ENCODE measurements at places on chromosomes 1 and 21.

GRCh38 chr1:247088967-247089366 lies 10.4 kb upstream of the ZNF670 start:
- DNase-seq = no peak

DNA sequence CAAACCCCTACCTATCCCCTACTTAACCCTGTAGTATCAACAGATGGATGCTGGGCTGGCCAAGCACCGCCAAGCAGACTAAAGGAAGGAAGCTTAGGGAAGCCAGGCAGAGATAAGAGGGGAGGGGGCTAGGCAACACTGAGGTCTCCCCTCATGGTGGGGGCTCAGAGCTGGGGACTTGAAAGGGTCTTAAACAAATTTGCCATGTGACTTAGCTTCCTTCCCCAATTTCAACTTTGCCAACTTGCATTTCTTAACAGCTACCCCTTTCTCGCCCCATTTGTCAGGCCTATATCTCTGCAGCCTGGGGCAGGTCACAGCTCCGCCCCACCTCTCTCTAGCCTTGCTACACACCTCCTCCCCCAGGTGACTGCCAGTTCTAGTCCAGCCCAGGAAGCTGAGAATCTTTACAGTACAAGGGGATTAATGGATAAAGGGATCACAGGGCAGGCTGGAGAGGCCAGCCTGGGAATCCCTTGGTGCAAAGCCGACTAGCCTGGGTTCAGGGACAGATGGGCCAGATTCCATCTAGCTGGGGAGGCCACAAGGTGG lies 3.4 kb downstream of the KIF21B start:
- no peak for DNase-seq

- no peak for DNase-seq
Measured at GRCh38 chr1:80657044-80657643, 1143.6 kb upstream of the ADGRL2 start.

- DNase-seq = no peak
Measured at GRCh38 chr1:9242338-9242969, 7.9 kb downstream of the H6PD start.

DNA sequence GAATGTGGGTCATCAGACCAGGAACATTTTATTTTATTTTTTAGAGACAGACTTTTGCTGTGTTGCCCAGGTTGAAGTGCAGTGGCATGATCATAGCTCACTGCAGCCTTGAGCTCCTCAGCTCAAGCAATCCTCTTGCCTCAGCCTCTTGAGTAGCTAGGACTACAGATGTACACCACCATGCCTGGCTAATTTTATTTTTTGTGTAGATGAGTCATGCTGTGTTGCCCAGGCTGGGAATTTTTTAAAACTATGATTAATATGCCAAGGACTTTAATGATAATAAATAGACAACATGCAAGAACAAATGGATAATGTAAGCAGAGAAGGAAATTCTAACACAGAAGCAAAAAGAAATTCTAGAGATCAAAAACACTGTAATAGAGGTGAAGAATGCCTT lies 142.4 kb downstream of the AK5 start:
- no peak for DNase-seq

GRCh38 chr1:101025283-101025656 lies 314 bp downstream of the DPH5 start:
- no peak for DNase-seq

DNA sequence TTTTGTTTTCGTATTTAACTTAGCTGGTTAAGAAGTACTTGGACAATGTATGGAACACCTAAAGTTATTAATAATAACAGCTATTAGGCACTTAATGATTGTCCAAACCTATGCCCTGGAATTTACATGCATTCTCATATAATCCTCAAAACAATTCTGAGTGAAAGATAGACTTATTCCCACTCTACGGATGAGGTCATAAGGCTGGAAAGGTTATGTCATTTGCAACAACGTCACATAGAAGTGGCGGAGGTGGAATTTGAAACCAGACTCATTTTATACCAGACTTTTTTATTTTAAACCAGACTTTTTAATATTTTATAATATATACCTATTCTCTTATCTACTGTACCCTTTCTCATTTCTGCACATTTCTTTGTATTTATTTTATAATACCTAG lies 8.4 kb downstream of the LRRC8D start:
- DNase-seq = no peak

GRCh38 chr1:40251456-40251855 lies 3.7 kb downstream of the TMCO2 start:
- DNase-seq = no peak

DNA sequence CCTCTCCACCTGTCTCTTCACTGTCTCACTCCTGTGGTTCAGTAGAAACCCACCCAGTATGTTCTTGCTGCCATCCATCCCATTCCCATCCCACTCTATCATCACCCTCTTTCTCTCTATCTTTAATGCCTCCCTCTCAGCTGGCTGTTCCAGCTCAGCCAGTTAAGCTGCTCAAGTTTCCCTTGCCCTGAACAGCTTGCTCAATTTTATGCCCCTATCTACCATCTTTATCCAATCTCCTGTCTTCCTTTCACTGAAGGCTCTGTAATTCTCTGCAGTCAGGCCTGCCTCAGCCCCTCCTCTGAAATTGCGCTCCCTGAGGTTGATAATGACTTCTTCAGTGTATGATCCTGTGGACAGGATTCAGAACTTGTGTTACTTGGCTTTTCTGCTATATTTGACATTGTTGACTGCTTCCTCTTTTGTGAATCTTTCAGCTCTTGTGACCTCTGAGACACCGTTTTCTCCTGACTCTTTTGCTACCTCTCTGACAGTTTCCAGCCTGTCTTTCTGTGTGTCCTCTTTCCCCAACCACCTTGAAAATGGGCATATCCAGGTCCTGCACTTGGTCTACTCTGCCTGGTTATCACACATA lies 13.9 kb upstream of the BCAR3 start:
- no peak for DNase-seq

DNA sequence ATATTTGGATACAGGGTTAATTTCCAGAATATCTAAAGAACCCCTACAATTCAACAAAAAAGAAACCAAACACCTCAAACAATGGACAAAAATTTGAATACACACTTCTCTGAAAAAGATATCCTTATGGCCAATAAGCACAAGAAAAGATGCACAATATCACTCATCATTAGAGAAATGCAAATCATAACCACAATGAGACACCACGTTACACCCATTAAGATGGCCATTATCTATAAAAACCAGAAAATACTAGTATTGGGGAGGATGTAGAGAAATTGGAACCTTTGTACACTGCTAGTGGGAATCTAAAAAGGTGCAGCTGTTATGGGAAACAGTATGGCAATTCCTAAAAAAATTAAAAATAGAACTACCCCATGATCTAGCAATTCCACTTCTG lies 4.9 kb downstream of the ADAM30 start:
- no peak for DNase-seq

DNA sequence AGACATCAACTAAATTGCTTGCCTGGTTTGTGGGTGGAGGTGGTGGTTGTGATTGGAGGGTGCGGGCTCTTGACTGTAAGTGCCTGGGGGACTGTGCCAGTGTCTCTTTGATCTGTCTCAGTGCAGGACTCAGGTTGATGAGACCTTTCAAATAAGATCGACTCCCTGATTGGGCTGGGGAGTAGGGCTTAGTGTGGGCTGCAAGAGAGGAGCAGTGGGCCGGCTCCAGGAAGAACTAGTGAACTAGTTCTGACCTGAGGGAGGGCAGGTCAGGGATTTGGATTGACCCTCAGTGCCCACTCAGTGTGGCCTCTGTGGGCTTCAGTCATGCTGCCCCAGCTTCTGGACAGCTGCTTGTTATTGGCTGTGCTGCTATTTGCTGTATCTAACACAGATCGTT lies 130.6 kb upstream of the CACNA1E start:
- no peak for DNase-seq

DNA sequence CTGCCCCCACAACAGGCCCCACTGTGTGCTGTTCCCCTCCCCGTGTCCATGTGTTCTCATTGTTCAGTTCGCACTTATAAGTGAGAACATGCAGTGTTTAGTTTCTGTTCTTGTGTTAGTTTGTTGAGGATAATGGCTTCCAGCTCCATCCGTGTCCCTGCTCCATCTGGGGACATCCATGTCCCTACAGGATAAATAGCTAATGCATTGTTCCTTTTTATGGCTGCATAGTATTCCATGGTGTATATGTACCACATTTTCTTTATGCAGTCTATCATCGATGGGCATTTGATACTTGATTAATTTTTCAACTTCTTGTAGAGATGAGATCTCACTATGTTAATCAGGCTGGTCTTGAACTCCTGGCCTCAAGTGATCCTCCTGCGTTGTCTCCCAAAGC lies 44.4 kb upstream of the RUNX1 start:
- no peak for DNase-seq

GRCh38 chr1:203985676-203986075 lies 87.2 kb upstream of the SOX13 start:
- no peak for DNase-seq

DNA sequence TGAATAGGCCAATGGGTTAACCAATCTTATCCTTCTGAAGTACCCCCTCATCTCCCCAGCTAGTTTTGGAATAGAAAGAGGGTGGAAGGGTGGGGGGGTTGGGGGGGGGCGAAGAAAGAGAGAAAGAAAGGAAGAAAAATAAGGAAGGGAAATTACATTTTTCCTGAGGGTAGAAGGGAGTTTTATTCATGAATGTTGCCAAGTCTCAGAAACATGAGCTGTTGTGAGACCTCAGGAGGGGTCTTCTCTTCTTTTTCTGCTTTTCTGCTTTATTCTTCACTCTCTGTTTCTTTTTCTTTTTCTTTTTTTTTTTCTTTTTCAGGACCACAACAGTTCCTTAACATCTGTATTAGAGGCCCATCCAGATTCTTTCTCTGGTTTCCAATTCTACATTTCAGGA lies 6.0 kb upstream of the TRIM67 start:
- no peak for DNase-seq

- no peak for DNase-seq
Measured at GRCh38 chr1:200665861-200666260, 3.8 kb downstream of the DDX59 start.

GRCh38 chr1:155044812-155045657 lies 6.1 kb upstream of the ADAM15 start:
- peak; percentile 35 for DNase-seq

DNA sequence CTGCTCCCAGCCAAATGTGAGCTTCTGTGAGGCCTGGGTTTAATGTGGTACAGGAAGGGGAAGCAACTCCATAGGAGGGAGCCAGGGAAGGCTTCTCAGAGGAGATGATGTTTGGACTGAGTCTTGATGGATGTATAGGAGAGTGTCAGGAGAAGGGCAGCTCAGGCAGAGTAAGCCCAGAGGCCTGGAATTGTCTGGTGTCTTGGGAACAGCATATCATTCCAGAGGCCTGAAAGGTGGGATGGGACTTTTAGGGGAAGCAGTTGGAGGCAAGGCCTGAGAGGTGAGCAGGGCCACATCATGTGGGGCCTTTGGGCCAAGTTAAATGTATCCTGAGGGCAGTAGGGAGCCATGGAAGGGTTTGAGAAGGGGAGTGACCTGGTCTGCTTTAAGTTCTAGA lies 148.6 kb upstream of the WNT4 start:
- DNase-seq = no peak
